ENCODE measurements at places on chromosomes 12 and 14. TPM values are rescaled to one million over a fixed set of nuclear protein-coding genes. Genes with fewer than 3 reads are reported as not detected.

DNA sequence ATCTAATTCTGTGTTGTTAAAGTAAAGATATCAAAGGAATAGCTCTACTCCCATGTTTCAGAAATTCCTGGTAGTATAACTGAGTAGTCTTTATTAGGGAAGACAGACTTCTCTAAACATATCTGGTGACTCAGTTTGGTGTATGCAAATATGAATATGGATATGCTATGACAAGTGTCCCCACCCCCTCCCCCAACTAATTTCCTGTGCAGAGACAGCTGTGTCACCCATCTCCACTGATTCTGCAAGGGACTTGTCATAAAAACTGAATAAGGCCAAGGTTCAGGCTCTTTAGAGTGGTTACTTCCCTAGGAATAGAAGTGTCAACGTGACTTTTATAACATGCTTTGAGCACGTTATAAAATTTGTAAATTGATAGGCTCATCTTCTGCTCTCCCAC is 429.1 kb downstream of the DAD1 start:
- H3K4me3 ChIP-seq, result no peak overlapping the region
- no peak for DNase-seq
- no peak overlapping the region for H3K27ac ChIP-seq
- no peaks in the 10 kb centered on the region for H3K36me3 ChIP-seq
- H3K27me3 ChIP-seq, result no peaks in the 10 kb centered on the region

DNA sequence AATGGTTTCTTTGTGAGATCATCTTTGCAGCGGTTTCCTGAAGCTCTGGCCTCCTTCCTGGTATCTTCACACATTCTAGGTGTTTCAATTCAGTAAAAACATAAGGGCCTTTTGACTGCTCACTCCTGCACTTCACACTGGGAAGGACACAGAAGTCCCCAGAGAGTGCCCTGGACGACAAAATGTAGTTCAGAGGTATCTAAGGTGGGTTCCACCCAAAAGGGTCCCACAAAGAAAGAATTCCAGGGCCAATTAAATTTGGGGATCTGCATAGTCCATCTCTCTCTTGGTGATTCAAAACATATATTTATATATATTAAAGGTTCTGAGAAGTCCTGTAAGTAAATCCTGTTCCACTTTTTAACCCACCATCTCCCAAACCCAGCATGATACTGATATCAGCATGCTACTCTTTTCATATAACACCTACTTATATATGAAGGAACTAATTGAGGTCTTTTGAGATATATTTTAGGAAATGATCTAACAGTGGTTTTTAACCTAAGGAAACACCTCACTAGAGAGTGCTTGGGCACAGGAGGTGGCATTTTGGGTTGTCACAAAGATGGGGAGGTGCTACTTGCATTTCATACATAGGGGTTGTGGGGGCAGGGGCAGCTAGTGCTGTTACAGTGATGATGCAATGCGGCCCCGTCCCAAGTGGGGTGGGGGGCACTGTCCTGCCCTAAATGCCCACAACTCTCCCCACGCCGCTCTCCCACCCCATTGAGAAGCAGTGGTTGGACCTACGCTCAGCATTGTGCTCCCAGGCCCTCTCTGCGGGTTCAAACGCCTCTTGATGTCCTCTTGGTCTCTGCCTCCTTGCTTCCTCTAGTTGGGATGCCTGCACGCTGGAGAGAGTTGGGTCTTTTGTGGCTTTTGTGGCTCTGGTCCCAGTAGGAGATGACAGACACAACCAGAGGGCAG is 109.4 kb downstream of the ARF6 start:
- DNase-seq, result peak; percentile 60
- H3K27ac ChIP-seq, result peak overlapping the region; percentile 99
- no peak overlapping the region for H3K4me3 ChIP-seq
- H3K36me3 ChIP-seq, result no peaks in the 10 kb centered on the region
- no peaks in the 10 kb centered on the region for H3K27me3 ChIP-seq

GRCh38 chr14:81276073-81277069 is 55.6 kb upstream of the GTF2A1 start:
- no peak overlapping the region for H3K4me3 ChIP-seq
- H3K27me3 ChIP-seq, result no peaks in the 10 kb centered on the region
- no peaks in the 10 kb centered on the region for H3K36me3 ChIP-seq
- H3K4me1 ChIP-seq, result no peaks in the 10 kb centered on the region

GRCh38 chr14:92473261-92473968 is 40.2 kb upstream of the RIN3 start:
- no peaks in the 10 kb centered on the region for H3K36me3 ChIP-seq
- DNase-seq, result peak; percentile 71
- H3K27ac ChIP-seq, result no peak overlapping the region
- no peak overlapping the region for H3K4me3 ChIP-seq

The NEDD8 gene
- 123 TPM for total RNA-seq

DNA sequence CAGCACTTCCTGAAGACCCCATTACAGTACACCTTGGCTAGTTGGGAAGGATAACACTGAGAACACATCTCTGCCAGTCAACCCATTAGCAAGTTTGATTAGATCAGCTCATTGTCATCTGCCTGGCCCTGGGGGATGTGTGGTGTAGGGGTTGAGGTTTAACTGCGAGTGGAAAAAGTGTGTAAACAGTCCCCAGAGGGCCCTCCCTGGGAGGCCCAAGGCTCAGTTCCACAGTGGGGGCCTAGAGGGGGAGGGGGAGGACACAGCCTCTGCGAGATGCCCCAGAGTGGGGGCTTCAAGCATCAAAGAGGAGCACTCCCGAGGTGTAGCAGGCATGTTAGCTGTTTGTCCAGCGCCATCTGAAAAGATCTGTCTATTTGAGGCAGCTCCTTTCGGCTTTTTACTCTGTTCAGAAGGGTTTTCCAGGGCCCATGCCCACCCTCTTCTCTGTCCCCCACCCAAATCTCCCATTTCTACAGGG is 344 bp downstream of the LPAR5 start:
- no peak overlapping the region for H3K4me3 ChIP-seq
- DNase-seq, result no peak
- no peaks in the 10 kb centered on the region for H3K4me1 ChIP-seq
- H3K36me3 ChIP-seq, result no peaks in the 10 kb centered on the region

- H3K4me3 ChIP-seq, result no peak overlapping the region
- H3K27ac ChIP-seq, result no peak overlapping the region
- no peak for DNase-seq
- no peaks in the 10 kb centered on the region for H3K27me3 ChIP-seq
- H3K36me3 ChIP-seq, result no peaks in the 10 kb centered on the region
Observed at GRCh38 chr12:107448198-107448597, 237.4 kb upstream of the PWP1 start.

GRCh38 chr14:104202259-104203070 is 64.1 kb downstream of the KIF26A start:
- DNase-seq, result no peak
- H3K27ac ChIP-seq, result no peak overlapping the region
- H3K36me3 ChIP-seq, result no peaks in the 10 kb centered on the region
- no peak overlapping the region for H3K4me3 ChIP-seq
- H3K27me3 ChIP-seq, result no peaks in the 10 kb centered on the region

DNA sequence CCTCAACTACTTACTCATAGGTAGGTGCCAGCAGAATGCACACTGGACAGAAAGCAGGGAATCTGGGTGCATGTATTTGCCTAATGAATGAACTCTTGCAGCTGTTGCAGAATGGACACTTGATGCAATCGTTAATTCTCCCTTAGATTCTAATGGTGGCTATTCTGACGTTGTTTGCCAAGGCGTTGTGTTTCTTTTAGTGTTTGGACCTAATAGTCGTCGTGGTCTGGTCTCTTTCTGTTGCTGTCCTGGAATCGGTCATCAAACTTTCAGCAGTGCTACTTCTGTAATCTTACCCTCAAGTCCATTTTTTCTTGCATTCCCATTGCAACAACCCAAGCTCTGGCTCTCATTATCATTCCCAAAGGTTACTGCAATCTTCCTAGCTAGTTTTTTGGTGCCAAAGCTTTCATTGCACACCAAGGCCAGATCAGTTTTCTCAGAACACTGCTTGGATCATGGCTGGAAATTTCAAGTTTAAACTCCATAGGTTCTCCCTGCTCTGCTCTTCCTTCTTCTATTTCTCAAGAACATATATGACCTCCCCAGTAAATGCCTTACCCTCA is 31.3 kb downstream of the BMP4 start:
- no peak for DNase-seq
- H3K4me3 ChIP-seq, result no peak overlapping the region

DNA sequence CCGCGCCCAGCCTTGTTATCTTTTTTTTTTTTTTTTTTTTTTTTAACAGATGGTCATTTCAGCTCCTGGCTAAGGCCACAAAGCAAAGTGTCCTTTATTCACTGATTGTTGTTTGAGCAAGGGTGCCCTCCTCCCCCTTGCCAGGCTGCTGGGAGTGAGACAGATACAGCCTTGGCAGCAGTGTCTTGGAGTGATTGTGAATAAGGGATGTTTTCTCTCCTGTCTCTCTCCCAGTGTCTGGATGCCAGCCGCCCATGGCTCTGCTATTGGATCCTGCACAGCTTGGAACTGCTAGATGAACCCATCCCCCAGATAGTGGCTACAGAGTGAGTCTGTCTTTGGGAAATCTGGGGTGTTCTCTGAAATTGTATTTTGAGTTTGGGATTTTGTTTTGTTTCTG is 28.7 kb downstream of the FNTB start:
- H3K36me3 ChIP-seq, result peaks cover 2% of the 10 kb centered on the region
- no peaks in the 10 kb centered on the region for H3K4me1 ChIP-seq
- H3K27ac ChIP-seq, result no peak overlapping the region
- no peak overlapping the region for H3K4me3 ChIP-seq
- H3K27me3 ChIP-seq, result no peaks in the 10 kb centered on the region
- no peak for DNase-seq

DNA sequence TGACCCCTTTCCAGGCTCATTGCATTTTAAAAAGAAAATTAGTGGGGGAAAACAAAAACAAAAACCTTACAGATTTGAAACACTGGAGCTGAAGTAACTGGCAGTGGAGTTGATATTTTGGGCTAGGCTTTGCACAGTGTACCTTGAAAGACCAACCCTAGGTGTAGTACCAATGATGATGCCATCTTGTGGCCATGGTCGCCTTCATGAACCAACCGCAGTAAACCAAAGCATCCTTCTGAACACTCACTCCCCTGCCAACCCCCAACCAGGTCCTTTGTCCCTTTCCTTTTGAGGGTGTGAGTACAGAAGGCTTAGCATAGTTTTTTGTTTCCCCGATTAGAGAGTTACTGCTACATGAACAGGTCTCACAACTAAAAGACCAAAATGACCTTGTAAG is 5.9 kb downstream of the TOMM20L start:
- H3K36me3 ChIP-seq, result no peaks in the 10 kb centered on the region
- H3K4me1 ChIP-seq, result no peaks in the 10 kb centered on the region
- no peak overlapping the region for H3K4me3 ChIP-seq
- no peak for DNase-seq
- H3K27ac ChIP-seq, result no peak overlapping the region

DNA sequence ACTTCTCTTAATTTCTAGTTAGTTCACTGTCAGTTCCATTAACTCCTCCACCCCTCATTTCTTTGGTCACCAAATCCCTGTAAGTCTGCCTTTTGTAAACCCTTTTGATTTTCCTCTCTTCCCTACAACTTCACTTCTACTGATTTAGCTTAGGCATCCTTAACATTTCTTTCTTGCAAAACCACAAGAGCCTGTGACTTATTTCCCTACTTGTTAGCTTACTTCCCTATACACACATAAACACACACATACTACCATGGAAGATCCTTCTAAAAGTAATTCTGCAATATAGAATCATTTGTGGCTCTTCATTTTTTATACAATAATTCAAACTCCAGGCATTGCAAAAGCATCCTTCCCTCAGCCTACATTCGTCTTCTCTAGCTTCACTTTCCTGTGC is 494.3 kb upstream of the USP15 start:
- no peak overlapping the region for H3K4me3 ChIP-seq
- H3K27me3 ChIP-seq, result no peaks in the 10 kb centered on the region
- no peaks in the 10 kb centered on the region for H3K36me3 ChIP-seq
- no peak overlapping the region for H3K27ac ChIP-seq
- DNase-seq, result no peak

- H3K27ac ChIP-seq, result peak overlapping the region; percentile 95
- H3K4me3 ChIP-seq, result peak overlapping the region; percentile 84
- H3K27me3 ChIP-seq, result no peaks in the 10 kb centered on the region
- H3K4me1 ChIP-seq, result no peaks in the 10 kb centered on the region
Observed at GRCh38 chr12:13000616-13000924, 505 bp upstream of the HEBP1 start.

The TMEM30B gene
- 81.7 TPM for total RNA-seq

DNA sequence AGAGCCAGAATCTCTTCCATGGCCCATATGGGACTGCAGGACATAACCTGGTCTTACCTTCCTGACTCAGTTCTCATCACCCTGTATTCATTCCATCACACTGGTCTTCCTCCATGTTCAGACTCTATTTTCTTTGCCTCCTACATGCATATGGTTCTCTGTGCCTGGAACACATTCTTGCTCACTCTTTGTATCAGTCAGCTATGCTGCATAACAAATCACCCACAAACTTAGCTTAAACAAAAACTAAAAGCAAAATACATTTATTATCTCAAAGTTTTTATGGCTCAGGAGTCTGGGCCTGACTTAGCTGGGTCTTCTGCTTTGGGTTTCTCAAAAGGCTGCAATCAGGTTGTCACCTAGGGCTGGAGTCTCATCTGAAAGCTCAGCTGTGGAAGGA is 712.6 kb upstream of the TBX3 start:
- H3K4me3 ChIP-seq, result no peak overlapping the region
- no peaks in the 10 kb centered on the region for H3K36me3 ChIP-seq
- no peaks in the 10 kb centered on the region for H3K4me1 ChIP-seq
- no peaks in the 10 kb centered on the region for H3K27me3 ChIP-seq
- DNase-seq, result no peak
- H3K27ac ChIP-seq, result no peak overlapping the region

- H3K4me3 ChIP-seq, result no peak overlapping the region
- H3K36me3 ChIP-seq, result no peaks in the 10 kb centered on the region
- DNase-seq, result no peak
- no peak overlapping the region for H3K27ac ChIP-seq
Observed at GRCh38 chr12:66550626-66551025, 128.2 kb downstream of the GRIP1 start.

- H3K4me3 ChIP-seq, result no peak overlapping the region
- H3K27ac ChIP-seq, result no peak overlapping the region
- no peaks in the 10 kb centered on the region for H3K27me3 ChIP-seq
- DNase-seq, result no peak
Observed at GRCh38 chr12:29562110-29562804, 64.8 kb upstream of the OVCH1 start.

GRCh38 chr14:104797115-104798044 is 1.8 kb upstream of the AKT1 start:
- H3K36me3 ChIP-seq, result no peaks in the 10 kb centered on the region
- H3K4me3 ChIP-seq, result no peak overlapping the region
- H3K27ac ChIP-seq, result no peak overlapping the region
- no peak for DNase-seq
- H3K4me1 ChIP-seq, result peaks cover 7% of the 10 kb centered on the region

GRCh38 chr12:57385586-57385985 is 45.3 kb downstream of the R3HDM2 start:
- no peak for DNase-seq
- no peak overlapping the region for H3K4me3 ChIP-seq
- no peaks in the 10 kb centered on the region for H3K27me3 ChIP-seq
- H3K4me1 ChIP-seq, result no peaks in the 10 kb centered on the region
- H3K36me3 ChIP-seq, result peaks cover 2% of the 10 kb centered on the region

- no peaks in the 10 kb centered on the region for H3K27me3 ChIP-seq
- no peak overlapping the region for H3K27ac ChIP-seq
- no peaks in the 10 kb centered on the region for H3K36me3 ChIP-seq
- DNase-seq, result no peak
Observed at GRCh38 chr14:24283796-24284460, 12.5 kb upstream of the RABGGTA start.

GRCh38 chr12:41327096-41327895 is 139.2 kb downstream of the PDZRN4 start:
- no peaks in the 10 kb centered on the region for H3K4me1 ChIP-seq
- no peaks in the 10 kb centered on the region for H3K36me3 ChIP-seq
- peaks cover 1% of the 10 kb centered on the region for H3K27me3 ChIP-seq
- no peak overlapping the region for H3K27ac ChIP-seq
- DNase-seq, result no peak
